SIG-M5 (cell line): ENCODE measurements at places on chromosomes 7 and 10.

DNA sequence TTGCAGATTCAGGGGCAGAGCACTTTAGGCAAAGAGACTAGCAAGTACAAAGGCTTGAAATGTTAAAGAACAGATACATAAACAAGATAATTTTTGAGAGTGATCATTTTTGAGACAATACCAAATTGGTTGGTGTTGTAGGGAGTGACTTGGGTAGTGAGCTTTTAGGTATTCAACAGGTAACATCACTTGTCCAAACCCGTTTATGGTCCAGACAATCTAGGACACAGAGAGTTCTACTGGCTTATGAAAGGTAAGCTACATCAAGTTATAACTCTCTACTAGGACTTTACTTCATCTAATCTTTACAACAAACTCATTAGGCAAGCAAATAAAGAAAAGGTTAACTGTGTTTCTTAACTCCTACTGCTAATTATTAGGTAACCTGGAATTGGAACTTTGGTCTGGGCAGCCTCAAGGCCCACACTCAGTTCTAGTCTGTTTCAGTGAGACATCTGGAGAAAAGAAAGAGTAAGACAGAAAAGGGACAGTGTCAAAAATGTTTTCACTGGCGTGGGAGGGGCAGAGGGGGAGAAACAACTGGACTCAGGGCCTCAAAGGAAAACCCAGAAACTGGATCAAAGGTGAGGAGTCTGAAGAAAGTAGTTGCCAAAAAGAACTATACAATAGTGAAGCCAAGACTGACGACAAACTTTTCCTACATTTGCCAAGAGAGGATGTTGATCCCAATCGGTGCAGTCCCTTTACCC lies 39.2 kb downstream of the GNAT3 start:
- no peak for DNase-seq

- DNase-seq, result no peak
These were observed 201.1 kb downstream of the BAMBI start for GRCh38 chr10:28878236-28878970.

GRCh38 chr10:11096422-11096821 lies 78.8 kb downstream of the CELF2 start:
- DNase-seq, result no peak

DNA sequence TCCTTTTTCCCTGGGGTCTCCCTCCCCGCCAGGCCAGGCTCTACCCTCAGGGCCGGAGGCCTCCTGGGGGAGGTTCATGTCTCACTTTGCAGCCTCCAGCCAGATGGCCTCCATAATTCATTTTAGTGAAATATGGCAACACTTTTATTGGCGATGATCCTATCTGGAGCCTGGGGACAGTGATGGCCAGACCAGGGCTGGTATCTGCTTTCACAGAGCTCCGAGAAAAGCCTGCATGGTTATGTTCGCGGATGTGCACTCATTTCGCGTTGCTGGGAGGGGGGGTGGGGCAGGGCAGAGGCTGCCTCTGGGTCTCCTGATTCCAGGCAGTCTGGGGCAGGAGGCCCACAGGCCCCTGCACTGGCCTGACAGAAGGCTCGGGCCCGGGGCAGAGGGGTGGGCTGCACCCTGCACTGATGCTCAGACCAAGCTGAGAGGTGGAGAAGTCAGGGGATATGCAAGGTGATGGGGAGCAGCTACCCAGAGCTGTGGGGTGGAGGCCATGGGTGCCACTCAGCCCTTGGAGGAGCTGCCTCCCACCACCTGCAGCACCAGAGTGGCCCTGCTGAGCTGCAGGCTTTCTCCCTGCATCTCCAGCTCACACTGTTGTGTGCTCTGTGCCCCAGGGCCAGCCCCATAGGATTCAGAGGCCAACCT lies 85.3 kb upstream of the RET start:
- DNase-seq, result no peak

- no peak for DNase-seq
These were observed 329.2 kb upstream of the LRGUK start for GRCh38 chr7:133797818-133798520.

- DNase-seq, result no peak
These were observed 6.8 kb downstream of the RSBN1L start for GRCh38 chr7:77702968-77703472.

GRCh38 chr10:123136221-123136805 lies 543 bp downstream of the HMX3 start:
- DNase-seq, result no peak

DNA sequence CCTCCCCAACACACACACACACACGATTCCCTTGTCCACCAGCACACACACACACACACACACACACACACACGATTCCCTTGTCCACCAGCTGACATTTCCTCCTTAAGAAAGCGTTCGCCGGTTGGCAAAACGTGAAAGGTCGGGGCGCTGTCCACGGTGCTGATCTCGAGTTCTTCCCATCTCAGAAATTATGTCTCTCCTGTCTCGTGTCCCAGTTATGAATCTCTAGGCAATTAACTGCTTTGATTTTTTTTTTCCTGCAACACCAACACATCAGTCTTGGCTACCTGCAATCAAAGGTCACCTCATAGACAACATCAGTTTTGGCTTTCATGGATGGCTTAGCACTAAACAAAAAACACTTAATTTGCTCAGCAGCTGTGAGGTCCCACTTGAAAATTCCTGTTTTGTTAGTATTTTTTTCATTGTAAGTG lies 1.9 kb downstream of the INA start:
- DNase-seq, result no peak

GRCh38 chr10:59804220-59804619 lies 51.0 kb upstream of the MRLN start:
- no peak for DNase-seq
